RPMI7951 (cell line): ENCODE measurements at places on chromosomes 13 and 19. TPM values are rescaled to one million over a fixed set of nuclear protein-coding genes. Genes with fewer than 3 reads are reported as not detected.
A peak's percentile ranks its signal among the peaks of the same experiment; 100 is the strongest.

DNA sequence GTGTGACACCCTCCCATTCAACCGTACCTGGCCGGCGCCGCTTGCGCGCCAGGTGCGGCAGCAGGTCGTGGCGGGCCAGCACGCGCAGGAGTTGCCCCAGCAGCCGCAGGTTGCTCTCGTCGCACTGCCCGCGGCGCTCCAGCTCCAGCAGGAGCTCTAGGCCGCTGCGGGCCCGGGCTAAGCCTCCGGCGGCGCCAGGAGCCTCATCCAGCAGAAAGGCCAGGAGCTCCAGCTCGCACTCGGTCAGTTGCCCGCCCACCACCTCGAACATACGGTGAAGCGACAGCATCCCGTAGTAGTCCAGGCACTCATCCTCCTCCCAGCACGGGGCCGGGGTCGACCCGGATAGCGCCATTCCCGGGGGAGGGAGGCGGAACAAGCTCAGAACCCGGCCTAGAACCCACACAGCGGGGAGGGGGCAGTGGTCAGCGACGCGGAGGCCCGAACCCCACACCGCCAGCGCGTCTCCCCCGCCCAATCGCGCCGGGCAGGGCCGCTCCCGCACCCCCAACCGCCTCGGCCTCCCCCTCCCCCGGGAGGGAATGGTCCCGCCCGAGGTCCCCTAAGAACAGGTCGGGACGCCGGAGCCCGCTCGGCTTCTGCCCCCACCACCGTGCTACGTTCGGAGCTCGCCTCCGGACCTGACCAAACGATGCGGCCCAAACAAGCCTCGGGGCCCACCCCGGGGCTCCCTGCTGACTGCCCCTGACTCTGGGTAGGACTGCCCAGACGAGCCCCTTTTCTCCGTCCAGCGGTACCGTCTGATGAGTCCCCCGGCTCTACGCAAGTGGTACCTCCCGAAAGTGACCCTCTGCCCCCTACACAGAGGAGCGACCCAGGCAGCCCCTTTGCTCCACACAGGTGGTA is 591 bp downstream of the DEDD2 start:
- peak; percentile 46 for DNase-seq

- DNase-seq, result no peak
Measured at GRCh38 chr19:16139752-16140151, 3.7 kb upstream of the HSH2D start.

- peak; percentile 81 for DNase-seq
Measured at GRCh38 chr13:98482476-98483444, 94.1 kb downstream of the STK24 start.

- peak; percentile 76 for DNase-seq
Measured at GRCh38 chr13:26616126-26616525, 58.6 kb downstream of the WASF3 start.

- no peak for DNase-seq
Measured at GRCh38 chr13:66200555-66200954, 1029.6 kb downstream of the PCDH9 start.

DNA sequence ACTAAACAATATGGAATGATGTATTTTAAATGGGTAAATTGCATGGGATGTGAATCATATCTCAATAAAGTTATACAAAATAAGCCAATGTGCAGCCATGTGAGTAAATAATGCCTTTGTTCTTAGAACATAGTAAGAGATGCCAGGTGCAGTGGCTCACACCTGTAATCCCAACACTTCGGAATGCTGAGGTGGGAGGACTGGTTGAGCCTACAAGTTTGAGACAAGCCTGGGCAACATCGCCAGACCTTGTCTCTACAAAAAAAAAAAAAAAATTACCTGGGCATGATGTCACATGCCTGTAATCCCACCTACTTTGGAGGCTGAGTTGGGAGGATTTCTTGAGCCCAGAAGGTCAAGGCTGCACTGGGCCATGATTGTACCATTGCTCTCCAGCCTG is 230.7 kb downstream of the RFC3 start:
- DNase-seq, result no peak

DNA sequence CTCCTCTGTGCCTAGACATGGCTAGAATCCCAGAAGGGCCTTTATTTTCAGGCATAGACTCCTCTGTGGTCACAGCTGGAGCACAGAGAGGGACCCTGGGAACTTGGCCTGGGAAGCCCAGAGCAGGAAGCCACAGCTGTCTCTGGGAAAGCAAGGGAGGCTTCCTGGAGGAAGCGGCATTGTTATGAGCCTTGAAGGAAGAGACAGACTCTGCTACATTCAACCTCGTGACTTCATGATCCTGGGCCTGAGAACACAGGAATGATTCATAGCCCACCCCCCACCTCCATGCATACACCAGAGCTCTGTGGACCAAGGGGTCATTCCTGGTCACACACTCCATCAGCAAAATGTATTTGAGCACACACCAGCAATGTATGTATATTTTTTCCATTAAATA is 8.6 kb downstream of the RDH8 start:
- no peak for DNase-seq

- no peak for DNase-seq
Measured at GRCh38 chr19:45881909-45882528, 3.9 kb downstream of the IRF2BP1 start.

GRCh38 chr13:77388944-77389624 is 62.2 kb upstream of the MYCBP2 start:
- DNase-seq, result no peak

- no peak for DNase-seq
Measured at GRCh38 chr13:73984949-73985691, 149.1 kb downstream of the KLF12 start.

DNA sequence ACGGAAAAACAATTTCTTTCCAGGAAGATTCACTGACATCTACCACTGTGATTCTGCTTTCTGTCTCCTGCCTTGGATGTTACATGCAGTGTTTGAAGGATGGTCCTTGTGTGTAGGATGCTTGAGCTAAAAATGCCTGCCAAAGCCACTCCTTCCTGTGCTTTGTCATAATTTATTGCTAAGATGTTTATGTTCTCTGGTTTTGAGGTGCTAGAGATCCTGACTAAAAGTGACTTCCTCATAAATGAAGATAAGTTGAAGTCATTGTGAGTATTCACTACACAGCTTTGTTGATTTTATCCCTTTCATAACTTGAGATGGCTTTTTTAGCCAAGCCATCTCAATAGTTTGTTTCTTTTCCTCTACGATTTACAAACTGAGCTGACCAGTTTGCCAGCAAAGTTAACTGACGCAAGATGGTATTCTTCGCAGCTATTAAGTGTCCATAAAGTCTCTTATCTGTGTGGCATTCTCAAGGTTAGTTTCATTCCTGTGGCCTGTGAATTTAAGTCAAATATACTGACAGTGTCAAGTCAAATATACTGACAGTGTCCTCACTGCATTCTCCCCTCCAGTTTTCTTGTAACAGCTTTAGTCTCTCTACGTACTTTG is 15.7 kb upstream of the FBXL3 start:
- DNase-seq, result no peak

GRCh38 chr19:9622531-9622930 is 1.5 kb upstream of the ZNF561 start:
- DNase-seq, result no peak

GRCh38 chr13:50357586-50358118 is 342.4 kb downstream of the KCNRG start:
- peak; percentile 68 for DNase-seq

GRCh38 chr19:19463348-19464117 is 51.8 kb downstream of the TSSK6 start:
- no peak for DNase-seq

GRCh38 chr19:11138601-11139300 is 16.8 kb downstream of the SPC24 start:
- DNase-seq, result peak; percentile 92

The ILF3 gene
- total RNA-seq, result 102 and 107 TPM in 2 replicates

The LHFPL6 gene
- 34.7 and 36.2 TPM in 2 replicates for total RNA-seq

The URAD gene
- total RNA-seq, result not detected in 2 replicates

The WDR87 gene
- not detected in 2 replicates for total RNA-seq

The KMT5C gene
- 4.1 and 5.6 TPM in 2 replicates for total RNA-seq

The CGB3 gene
- total RNA-seq, result not detected in 2 replicates

The CLDN10 gene
- not detected in 2 replicates for total RNA-seq

The ICAM4 gene
- total RNA-seq, result 0.24 and 0.39 TPM in 2 replicates

The NLRP5 gene
- total RNA-seq, result not detected in 2 replicates

The PIK3R2 gene
- total RNA-seq, result 11.3 and 11.7 TPM in 2 replicates
